ENCODE measurements at places on chromosomes 11 and 22. TPM values are rescaled to one million over a fixed set of nuclear protein-coding genes. Genes with fewer than 3 reads are reported as not detected.

DNA sequence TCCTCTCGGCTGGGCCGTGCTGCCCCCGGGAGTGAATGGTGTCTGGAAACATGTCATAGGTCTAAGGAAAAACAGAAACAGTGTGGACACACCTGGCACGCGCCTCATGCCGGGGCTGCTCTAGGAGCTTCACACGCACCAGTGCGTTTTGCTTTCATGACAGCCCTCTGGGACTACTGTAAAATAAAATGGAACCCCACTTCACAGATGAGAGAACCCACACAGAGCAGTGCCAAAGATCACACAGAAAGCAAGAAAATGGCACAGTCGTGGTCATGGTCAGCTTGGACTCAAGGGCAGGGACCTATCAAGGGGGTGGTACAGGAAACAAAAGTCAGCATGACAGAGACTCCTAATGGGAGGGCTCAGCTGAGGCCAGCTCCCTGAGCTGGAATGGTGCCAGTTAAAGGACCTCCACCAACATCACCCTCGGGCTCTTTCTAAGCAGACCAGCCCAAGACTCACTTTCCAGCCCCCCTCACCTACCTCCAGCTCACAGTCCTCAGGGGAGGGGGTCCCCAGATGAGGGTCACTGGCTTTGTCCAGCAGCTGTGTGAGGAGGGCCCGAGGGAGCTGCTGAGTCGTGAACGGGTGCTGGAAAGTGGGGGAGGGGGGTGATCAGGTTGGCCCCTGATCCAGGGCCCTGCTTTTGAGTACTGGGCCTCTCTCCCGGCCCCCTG, 3.3 kb downstream of the MAP4K2 start:
- H3K27ac ChIP-seq: no peak overlapping the region
- no peak overlapping the region for H3K4me3 ChIP-seq
- peaks cover 8% of the 10 kb centered on the region for H3K4me1 ChIP-seq

GRCh38 chr11:100098560-100098959, 588.5 kb upstream of the ARHGAP42 start:
- H3K4me1 ChIP-seq: no peaks in the 10 kb centered on the region
- no peaks in the 10 kb centered on the region for H3K27me3 ChIP-seq
- no peak overlapping the region for H3K4me3 ChIP-seq
- DNase-seq: no peak
- H3K36me3 ChIP-seq: no peaks in the 10 kb centered on the region

DNA sequence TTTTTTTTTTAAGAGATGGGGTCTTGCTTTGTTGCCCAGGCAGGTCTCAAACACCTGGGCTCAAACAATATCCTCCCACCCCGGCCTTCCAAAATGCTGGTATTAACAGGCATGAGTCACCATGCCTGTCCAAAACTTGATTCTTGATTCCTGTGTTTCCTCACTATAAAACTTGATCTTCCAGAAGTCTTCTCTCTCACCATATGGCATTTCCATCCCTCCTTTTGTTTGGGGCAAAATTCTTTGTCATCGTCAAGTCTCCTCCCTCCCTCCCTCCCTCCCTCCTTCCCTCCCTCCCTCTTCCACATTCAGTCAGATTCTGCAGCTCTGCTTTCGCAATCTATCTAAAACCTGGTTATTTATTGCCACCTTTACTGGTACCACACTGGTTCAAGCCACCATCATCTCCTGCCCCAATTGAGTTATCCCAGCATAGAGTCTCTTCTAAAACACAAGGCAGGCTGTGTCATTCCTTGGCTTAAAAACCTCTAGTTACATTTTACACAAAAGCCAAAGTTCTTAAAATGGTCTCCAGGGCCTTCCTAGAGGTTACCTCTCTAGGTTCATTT, 65.0 kb upstream of the HORMAD2 start:
- H3K27me3 ChIP-seq: no peaks in the 10 kb centered on the region
- no peak for DNase-seq
- no peak overlapping the region for H3K4me3 ChIP-seq
- no peak overlapping the region for H3K27ac ChIP-seq

DNA sequence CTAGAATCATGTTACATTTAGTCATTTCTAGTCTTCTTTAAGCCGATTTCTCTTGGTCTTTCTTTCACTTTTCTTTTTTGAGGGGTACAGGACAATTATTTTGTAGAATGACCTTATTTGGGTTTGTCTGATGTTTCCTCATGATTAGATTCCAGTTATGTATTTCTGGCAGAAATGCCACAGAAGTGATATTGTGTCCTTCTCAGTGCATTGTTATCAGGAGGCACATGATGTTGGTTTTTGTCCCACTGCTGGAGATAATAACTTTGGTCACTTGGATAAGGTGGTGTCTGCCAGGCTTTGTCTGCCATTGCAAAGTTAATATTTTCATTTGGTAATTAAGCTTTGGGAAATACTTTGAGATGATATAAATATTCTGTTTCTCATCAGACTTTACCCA, 100.3 kb downstream of the RRM1 start:
- no peak for DNase-seq
- no peak overlapping the region for H3K4me3 ChIP-seq
- no peak overlapping the region for H3K27ac ChIP-seq
- no peaks in the 10 kb centered on the region for H3K36me3 ChIP-seq

DNA sequence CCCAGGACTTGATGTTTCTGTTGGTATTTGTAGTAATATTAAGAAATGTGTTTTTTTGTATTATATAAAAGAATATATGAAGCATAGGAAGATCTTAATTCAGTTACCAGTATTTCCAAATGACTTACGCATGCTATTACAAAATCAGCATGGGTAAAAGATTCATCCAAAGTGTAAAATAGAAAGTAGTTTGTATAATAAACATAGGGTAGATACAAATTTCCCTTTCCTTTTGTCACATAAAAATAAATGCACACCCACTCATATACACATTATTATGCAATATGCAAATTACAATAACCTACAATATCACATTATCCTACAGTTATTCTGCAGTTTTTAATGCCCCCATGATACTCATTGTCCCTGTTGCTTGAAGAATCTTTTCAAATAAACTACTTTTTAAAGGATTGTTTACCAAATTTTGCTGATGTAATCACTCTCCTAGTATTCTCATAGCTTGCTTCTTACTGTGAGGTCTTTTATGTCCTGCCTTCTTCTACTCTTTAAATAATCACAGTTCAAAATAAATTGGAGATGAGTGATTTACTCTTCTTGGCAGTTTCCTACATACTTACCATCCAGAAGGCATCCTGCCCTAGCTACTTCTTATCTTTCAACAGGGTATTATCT, 244.0 kb downstream of the CASP12 start:
- no peaks in the 10 kb centered on the region for H3K27me3 ChIP-seq
- no peak for DNase-seq
- no peak overlapping the region for H3K4me3 ChIP-seq
- no peaks in the 10 kb centered on the region for H3K36me3 ChIP-seq
- no peak overlapping the region for H3K27ac ChIP-seq

- no peaks in the 10 kb centered on the region for H3K27me3 ChIP-seq
- no peaks in the 10 kb centered on the region for H3K36me3 ChIP-seq
- peak overlapping the region; percentile 76 for H3K27ac ChIP-seq
- no peak overlapping the region for H3K4me3 ChIP-seq
- peak; percentile 18 for DNase-seq
These were observed 1.1 kb downstream of the FXYD2 start for GRCh38 chr11:117823294-117823945.

Gene CCDC15
- total RNA-seq: 2.0 TPM

Gene HMGXB4
- 19.4 TPM for total RNA-seq

Gene TTC12
- 27.5 TPM for total RNA-seq

All from uterus (tissue), 4 donors.